ENCODE measurements at places on chromosomes 7 and 10.

DNA sequence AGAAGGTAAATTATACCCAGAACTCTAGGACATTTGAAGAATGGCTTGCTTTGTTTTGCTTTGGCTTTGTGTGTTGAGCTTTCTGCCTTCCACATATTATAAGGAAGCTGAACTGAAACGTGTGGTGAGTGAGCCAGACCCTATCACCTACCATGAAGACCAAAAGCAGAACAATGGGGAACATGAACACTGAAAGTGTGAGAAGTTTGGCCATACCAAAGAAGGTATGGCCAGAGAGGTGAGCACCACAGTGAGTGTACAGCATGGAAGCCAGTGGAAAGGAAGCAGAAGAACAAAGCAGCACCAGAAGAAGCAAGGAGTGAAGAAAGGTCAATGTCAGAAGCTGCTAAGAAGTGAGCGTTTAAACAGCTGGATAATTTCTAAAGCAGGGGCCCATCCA, 59.7 kb upstream of the CCDC71L start:
- no peak for DNase-seq

DNA sequence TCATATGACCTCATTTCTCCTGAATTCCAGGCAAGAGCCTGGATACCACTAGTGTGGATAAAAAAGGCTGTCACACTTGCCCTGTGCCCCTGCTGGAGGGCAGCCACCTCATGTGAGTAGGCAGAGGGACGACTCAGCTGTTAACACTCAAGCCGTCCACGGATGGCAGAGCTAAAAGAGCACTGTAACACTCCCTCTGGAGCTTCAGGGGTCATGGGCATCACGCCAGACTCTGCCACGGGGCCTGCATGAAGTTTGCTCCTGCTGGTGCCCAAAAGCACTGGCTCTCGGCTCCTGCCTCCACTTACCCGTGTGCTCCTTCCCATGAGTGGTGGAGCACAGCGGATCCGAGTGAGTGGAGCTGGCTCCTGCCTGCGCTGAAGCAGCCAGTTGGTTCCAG, 919.8 kb upstream of the C7orf33 start:
- no peak for DNase-seq

DNA sequence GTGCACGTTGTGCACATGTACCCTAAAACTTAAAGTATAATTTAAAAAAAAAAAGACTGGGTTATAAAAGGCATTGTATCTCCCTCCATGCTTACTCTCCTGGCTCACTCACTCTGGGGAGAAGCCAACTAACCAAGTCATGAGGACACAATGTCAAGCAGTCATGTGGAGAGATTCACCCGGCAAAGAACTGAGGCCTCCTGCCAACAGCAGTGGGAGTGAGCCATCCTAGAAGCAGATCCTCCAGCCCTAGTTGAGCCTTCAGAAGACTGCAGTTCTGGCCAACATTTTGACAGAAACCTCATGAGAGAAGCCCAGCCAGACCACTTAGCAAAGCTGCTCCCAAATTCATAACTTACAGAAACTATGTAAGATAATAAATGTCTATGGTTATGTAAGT, 521.7 kb upstream of the FZD8 start:
- DNase-seq: no peak

- no peak for DNase-seq
These were observed 12.5 kb upstream of the DDIT4 start for GRCh38 chr10:72260976-72261783.

DNA sequence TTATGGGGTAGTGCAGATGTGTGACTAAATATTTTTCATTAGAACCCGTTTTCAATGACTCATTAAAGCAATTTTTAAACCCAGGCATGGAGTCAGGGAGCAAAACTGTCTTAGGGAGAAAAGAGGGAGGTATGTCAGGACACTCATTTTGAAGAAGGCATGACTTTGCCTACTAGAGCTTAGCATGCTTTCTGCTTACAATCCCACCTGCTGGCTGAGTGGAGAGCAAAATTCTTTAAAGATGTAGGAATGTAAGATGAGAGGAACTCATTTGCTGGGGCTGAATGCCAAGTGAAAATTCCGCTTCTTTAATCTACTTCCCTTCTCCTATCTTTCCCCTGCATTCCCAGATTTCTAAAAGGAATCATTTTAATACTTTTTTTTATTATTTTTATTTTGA, 232.6 kb downstream of the GALNT17 start:
- DNase-seq: no peak

DNA sequence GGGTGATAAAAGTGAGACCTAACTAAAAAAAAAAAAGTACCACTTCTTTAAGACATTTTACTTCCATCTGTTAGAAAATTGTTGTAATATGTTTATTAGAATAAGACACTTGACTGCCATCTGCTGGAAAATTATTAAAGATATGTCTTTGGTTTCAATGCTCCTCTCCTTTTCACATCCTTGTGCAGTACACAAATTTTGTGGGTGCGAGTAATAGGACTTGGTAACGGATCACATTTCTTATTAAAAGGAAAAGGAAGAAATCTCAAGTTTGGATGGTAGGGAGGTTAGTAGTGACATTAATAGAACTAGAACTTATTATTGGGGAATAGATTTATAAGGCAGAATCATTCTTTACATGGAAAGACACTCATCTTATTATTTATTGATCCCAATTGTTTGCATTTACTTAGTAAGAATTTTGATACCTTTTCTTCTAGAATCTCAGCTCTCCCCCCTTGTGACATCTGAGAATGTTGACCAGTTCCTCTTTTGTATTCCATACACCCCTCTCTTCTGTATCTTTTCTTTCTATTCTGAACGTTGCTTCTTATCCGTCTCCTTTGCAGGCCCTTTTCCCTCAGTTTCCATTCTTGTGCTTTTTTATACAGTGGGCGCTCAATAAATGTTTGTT, 43.0 kb upstream of the RPA3 start:
- DNase-seq: no peak

All from WTC11 (cell line).